ENCODE measurements at places on chromosomes 13 and 19.

- no peak for DNase-seq
These were observed 162.3 kb downstream of the DACH1 start for GRCh38 chr13:71704656-71705055.

DNA sequence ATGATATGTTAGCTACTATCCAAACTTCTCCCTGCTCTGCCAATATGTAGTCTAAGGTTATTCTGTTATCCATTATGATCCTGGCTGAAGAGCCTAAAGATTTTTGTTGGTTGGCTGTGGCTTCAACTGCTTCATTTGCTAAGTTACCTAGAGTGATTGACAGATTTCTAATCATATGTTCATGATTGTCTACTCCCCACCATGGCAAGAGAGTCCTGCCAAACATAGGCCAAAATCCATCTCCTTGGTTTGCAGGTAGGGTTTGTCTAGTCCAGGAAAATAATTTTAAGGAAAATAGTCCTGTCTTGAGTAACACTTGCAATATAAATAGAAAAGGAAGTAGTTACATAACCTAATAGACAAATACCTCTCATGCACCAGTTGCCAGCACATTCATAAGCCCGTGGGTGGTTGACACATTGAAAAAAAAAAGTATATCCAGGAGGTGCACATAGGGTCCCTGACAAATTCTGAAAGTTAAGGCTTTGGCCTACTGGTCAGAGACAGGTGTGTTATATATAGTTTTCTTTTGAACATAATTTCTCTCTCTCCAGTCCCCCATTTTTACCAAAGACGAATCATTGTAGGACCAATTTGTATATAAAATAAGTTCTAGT lies 5.4 kb upstream of the CBY2 start:
- DNase-seq: no peak

DNA sequence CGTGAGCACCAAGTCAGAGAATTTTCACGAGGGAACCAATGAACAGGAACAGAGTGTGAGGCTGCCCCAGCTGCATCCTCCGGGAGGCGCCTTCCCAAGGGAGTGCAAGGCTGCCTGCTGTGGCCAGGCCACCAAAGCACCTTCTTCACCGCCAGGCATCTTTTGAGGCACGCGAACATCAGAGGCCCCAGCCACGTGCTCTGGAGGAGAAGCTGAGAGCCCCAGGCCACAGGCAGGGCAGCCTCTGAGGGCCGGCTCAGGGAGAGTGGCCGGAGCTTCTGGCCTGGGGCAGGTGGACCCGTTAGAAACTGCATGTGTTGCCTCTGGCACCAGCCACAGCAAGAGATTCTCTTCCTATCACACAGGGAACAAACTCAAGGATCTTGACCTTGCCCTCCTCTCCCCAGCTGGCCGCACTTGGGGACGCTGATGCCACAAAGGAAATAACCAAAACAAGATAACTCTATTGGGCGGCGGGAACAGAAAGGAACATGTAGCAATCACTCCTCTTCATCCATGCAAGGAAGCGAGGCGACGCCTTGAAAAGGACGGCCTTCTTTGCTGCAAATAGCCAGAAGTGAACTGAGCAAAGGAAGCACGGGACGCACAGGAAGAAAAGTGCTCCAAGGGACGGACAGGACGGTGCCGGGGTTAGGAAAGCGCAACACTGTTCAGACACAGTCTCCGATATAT lies 19.9 kb downstream of the GAS6 start:
- no peak for DNase-seq

GRCh38 chr13:106497079-106497478 lies 38.4 kb downstream of the EFNB2 start:
- DNase-seq: no peak

- no peak for DNase-seq
These were observed 139.2 kb downstream of the TNFSF13B start for GRCh38 chr13:108408672-108409071.

- no peak for DNase-seq
These were observed 704.3 kb downstream of the FGF9 start for GRCh38 chr13:22375151-22375550.

GRCh38 chr13:88395804-88396203 lies 724.6 kb downstream of the SLITRK5 start:
- no peak for DNase-seq
